Activated naive CD4-positive, alpha-beta T cell (primary cell): ENCODE measurements at places on chromosomes 11 and 22.

DNA sequence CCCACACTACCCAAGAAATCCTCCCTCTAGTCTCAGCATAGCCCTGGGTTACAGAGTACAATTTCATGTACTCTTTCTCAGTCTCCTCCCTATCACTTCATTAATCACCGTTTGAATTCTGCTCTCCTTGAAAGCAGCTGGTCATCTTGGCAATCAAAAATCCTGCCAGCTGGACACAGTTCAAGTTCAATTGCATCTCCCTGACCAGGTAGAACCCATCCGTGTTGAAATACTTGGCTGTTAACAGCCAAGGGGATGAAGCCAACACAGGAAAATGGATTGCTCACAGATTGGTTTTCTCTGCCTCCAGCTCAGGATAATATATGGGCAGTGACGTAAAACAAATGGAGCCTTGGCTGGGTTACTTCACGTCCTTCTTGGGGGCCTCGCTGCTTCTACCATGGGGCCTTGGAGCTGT lies 55.1 kb upstream of the GRK3 start:
- no peak for DNase-seq

DNA sequence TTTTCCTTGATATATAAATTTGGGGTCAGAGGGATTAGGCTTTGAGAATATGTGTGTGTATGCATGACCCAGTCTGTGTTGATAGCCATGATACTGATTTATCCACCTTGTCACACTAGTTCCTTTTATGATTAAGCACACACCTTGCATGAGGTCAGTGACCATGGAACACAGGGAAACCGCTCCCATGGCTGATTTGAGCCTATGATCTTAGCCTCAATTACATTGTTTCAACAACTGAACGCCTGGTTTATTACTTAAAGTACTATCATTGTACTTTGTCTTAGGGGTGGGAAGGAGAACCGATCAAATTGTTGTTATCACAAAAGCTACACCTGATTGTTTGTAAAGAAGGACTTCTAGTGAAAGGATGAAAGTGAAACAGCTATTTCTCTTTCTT lies 70.7 kb downstream of the ARFGAP2 start:
- no peak for DNase-seq

DNA sequence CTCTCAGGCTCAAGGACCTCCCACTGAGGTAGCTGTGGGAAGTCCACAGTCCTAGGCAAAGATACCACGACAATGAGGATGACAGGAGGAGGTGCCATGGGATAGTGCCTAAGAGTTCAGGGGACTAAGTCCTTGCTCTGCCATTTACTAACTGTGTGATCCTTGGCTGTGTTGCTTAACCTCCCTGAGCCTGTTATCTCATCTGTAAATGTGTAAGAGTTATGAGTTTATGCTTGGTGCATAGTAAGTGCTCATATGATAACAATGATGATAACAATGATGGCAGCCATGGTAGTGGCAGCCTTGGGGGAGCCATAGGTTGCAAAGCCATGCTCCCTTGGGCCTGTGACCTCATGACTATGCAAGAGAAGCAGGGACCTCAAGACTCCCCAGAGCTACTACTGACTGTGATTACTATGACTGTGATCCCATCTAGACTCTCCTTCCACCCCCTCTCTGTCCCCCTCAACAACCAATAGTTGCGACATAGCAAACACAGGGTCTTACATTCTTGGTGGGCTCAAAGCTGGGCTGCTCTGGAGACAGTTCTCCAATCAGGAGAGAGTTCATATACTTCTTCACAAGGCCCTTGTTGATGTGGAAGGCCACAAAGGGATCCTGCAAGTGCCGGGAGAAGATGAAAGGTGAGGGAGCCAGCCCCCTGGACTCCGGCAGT lies 3.9 kb downstream of the FADS1 start:
- DNase-seq = no peak

DNA sequence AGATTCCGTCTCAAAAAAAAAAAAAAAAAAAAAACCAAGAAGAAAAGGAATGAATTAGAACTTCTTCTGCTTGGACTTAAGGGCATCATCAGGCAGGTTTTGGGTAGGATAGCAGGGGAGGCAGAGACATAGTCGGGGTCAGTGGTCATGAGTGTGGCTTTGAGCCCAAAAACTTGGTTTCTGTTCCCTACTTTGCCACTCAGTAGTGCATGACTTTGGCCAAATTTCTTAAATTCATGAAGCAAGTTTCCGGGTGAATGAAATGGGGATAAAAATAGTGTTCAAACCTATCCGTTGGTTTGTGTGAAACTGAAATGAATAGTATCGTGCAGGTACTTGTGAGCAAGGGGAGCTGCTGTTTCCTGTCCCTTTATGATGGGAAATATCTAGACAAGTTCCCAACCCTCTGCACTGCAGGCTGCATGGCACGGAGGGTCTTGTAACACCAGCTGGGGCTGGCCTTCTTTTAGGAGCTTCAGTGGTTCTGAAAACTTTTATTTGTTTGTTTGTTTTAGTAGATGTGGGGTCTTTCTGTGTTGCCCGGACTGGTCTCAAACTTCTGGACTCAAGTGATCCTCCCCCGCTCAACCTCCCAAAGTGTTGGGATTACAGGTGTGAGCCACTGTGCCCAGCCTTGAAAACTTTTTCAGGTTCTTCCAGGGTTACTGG lies 18.4 kb downstream of the NEAT1 start:
- no peak for DNase-seq

- no peak for DNase-seq
Observed at GRCh38 chr11:33721426-33721825, 14.8 kb downstream of the CD59 start.
